ENCODE measurements at places on chromosomes 3 and 15. TPM values are rescaled to one million over a fixed set of nuclear protein-coding genes. Genes with fewer than 3 reads are reported as not detected.

Gene OR5H6
- not detected for polyA plus RNA-seq

Gene LSG1
- polyA plus RNA-seq = 31.6 TPM

Gene CHRM5
- 0.15 TPM for polyA plus RNA-seq

Gene SH2D7
- polyA plus RNA-seq = not detected

Gene TUSC7
- not detected for polyA plus RNA-seq

Gene ARNT2
- polyA plus RNA-seq = 4.0 TPM

Gene STX19
- 0.24 TPM for polyA plus RNA-seq

Gene EPHB3
- polyA plus RNA-seq = 0.29 TPM

Gene NTRK3
- 8.5 TPM for polyA plus RNA-seq

Gene DGKG
- polyA plus RNA-seq = 40.3 TPM

Gene TRIM71
- polyA plus RNA-seq = not detected

Gene CYP11A1
- polyA plus RNA-seq = 4,804 TPM

Gene RAB27A
- polyA plus RNA-seq = 12.7 TPM

Gene HERC2
- polyA plus RNA-seq = 38.0 TPM

Gene CDHR4
- polyA plus RNA-seq = not detected

Gene PIK3CB
- polyA plus RNA-seq = 7.5 TPM

Gene TEX55
- polyA plus RNA-seq = not detected

Gene PLCH1
- polyA plus RNA-seq = 0.07 TPM

Gene NDN
- 19.3 TPM for polyA plus RNA-seq

Gene WNT7A
- polyA plus RNA-seq = not detected

Gene GABRG3
- polyA plus RNA-seq = 1.1 TPM

Gene SLITRK3
- 0.05 TPM for polyA plus RNA-seq

Gene SPATA12
- 0.62 TPM for polyA plus RNA-seq

Gene GOLGA8S
- 0.05 TPM for polyA plus RNA-seq

Gene MELTF
- 3.6 TPM for polyA plus RNA-seq

Gene GNAT1
- polyA plus RNA-seq = not detected

Gene GOLGA6D
- not detected for polyA plus RNA-seq

Gene PCLAF
- 1.6 TPM for polyA plus RNA-seq

Gene ABHD17C
- polyA plus RNA-seq = 6.6 TPM

Gene MDFIC2
- polyA plus RNA-seq = not detected

Data from adrenal gland (tissue), 19 donors.